Astrocyte of the hippocampus (primary cell): ENCODE measurements at places on chromosomes 7 and 10.

DNA sequence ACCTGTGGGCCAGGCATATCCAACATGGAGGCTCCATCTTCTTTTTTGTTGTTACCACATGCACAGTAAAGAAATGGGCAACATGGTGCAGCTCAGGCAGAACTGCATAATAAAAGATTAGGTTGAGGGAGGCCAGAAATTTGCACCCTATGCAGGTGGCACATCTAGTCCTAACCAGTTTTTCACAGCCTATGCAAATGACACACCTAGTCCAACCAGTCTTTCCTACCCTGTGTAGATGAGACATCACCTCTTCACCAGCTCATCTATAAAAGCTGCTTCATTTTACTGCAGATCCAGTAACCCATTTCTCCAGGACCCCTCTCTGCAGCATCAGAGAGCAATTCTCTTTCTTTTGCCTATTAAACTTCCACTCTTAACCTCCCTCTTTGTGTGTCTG is 411.0 kb upstream of the PCDH15 start:
- DNase-seq = no peak

- DNase-seq = no peak
Measured at GRCh38 chr7:94130716-94131115, 126.6 kb upstream of the BET1 start.

DNA sequence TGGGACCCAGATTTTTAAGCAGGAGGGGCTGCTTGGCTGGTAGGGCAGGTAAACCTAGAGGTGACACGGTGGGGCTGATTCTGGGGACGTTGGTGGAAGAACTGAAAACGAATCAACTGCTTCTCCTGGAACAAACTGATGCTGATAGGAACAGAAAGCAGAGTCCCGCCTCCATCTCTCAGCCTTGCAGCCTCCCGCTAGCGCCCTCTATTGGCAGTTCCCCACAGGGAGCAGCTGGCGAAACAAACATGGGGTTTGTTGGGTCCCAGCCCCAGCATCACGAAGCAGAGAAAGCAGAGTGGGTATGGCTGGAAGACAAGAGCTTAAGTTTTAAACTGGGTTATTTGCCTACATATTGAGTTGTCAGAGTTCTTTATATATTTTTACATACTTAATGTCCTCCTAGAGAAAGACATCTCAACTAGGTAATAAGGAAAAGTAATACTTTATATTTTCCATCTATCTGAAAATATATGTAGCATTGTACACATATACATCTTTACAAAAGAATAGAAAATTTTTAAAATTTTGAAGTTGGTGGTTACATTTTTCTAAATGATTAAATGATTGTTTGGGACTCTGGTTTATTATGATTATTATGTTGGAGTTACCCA is 42.3 kb upstream of the FOXI2 start:
- peak; percentile 2 for DNase-seq

DNA sequence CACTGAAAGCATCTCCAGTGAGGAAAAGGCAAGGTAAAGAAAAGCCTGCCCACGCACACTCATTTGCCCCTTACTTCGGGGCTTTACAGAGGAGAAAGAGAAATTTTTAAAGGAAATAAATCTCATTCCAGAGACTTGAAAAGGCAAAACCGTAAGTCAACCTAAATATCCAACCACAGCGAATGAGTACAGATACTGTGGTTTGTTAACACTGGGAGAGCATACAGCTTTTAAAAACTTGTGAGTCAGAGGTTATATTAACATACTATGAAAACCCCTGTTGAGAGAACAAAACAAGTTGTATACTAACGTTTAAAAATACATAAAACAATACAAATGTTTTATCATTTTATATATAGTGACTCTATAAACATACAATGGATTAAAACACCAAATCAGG is 28.6 kb upstream of the ST7 start:
- DNase-seq = peak; percentile 60

- no peak for DNase-seq
Measured at GRCh38 chr10:49370326-49371100, 25.4 kb downstream of the DRGX start.

- DNase-seq = peak; percentile 32
Measured at GRCh38 chr7:128067983-128068382, 36.7 kb upstream of the LRRC4 start.

- no peak for DNase-seq
Measured at GRCh38 chr7:45080265-45080957, 8.4 kb downstream of the NACAD start.

GRCh38 chr7:33195264-33195663 is 65.9 kb downstream of the BBS9 start:
- peak; percentile 41 for DNase-seq

DNA sequence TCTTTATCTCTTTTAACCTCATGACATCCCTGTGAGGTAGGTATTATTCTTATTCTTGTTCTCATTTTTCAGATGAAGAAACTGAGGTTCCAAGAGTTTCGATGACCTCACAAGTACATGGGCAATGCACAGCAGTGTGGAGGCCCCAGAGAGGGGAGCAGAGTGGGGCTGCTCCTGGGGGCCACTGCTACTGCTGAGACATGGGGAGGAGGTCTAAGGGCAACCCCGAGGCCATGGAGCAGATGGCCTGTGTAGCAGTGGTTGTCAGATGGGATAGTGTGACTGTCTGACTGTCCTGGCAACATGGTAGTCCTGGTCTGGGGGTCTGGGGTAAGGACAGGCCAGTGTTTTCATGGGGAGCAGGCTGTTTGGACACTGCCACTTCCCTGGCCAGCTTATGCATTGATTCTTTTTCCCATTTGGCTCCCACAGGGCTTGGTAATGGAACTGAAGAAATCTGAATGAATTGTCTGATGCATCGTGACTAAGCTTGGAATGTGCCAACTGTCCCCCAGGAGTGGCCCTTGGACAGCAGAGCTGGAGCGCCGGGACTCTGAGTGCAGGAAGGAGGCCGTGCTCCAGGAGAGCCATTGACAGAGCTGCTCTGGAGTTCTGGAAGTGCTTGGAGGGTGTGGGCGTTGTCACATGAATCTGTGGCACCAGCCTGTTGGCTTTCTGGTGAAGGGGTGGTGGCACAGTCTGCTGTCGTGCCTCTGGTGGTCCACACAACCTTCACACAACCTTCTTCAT is 40.9 kb downstream of the ADRA2A start:
- no peak for DNase-seq

DNA sequence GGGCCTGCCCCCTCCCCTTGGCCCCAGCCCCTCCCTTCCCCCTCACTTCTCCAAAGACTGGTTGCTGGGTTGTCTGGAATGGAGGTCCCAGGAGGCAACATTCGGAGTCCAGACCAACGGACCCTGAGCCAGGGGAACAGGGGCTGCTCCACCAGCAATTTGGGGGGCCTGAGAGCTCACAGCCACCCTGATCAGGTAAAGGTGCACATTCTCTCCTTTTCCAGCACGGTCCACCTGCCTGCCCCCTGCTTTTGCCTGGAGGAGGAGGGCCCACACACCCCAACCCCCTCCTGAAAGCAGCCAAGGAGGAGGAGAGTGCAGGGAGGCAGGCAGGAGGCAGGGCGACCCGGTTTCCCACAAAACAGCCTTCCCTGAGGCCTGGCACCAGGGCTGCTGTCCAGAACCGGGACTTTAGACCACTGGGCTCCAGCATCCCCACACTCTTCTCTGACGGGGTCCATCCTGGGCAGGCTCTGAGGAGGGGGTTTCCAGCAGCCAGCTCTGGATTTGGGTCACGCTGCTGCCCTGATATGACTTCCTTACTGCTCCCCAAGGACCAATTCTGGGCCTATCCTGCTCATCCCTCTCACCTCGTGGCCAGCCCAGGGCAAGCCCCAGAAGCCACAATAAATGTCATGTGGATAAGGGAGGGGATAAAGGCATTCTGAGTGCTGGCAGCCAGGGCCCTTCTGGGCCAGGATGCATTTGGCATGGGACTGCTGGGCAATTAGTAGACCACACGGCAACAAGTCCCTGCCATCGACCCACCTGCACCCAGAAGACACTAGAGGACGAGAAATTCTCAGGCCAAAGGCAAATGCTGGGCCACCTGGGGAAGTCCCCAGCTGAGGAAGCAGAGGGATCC is 1.1 kb upstream of the CAMK2B start:
- DNase-seq = no peak

DNA sequence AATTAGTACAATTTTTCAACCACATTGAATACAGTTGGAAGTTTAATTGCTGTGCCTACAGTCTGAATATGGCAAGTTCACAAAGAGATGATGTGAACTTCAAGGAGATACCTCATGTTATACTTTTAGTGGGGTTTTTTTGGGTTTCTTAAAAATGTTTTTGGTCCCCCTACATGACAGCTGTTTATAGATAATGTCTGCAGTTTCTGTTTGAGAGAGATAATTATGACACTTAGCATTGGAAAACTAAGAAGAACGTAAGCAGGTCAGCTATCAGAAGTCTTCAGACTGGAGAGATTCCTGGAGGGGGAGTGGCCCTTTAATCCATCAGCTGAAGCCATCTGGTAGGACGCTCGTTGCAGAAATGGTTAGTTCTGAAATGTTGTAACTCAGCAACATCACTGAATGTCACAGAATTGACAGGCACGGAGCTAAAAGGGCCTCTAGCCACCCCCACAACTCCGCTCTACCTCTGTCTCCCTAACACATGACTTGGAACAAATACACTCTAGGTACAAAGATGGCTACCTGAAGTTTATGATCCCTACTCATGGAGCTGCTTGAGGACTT is 29.0 kb downstream of the TIMM23 start:
- DNase-seq = no peak

DNA sequence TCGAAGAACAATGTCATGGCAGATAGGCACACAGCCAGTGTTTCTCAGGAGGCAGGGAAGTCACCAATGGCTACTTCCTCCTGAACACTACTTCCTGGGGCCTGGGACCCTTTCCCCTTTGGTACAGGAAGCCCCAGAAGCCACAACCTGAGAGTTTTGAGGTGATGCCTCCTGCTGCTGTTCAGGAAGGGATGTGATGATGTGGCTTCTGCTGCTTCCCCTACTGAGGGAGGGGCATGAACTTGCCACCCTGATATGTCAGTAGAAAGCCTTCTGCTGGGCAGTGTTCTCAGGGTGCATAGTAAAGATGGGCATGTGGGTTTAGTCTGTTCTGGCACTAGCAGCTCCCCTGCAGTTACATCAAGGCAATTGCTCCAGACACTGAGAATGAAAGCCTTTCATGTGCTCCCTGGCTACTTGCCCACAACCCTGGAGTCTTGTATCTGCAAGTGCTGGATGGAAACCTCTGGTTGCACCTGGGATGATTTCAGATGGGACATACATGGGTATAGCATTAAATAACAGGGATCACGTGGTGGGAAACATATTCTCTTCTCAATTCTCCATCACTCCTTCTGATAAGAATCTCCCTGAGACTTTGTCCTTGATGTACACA is 69.3 kb downstream of the ADRA2A start:
- DNase-seq = no peak

GRCh38 chr10:114600057-114600456 is 58.0 kb downstream of the ABLIM1 start:
- no peak for DNase-seq

- no peak for DNase-seq
Measured at GRCh38 chr10:114565066-114565465, 93.0 kb downstream of the ABLIM1 start.

- DNase-seq = peak; percentile 79
Measured at GRCh38 chr10:60237977-60238758, 151.5 kb downstream of the ANK3 start.

- no peak for DNase-seq
Measured at GRCh38 chr10:77545585-77545984, 92.0 kb downstream of the KCNMA1 start.

DNA sequence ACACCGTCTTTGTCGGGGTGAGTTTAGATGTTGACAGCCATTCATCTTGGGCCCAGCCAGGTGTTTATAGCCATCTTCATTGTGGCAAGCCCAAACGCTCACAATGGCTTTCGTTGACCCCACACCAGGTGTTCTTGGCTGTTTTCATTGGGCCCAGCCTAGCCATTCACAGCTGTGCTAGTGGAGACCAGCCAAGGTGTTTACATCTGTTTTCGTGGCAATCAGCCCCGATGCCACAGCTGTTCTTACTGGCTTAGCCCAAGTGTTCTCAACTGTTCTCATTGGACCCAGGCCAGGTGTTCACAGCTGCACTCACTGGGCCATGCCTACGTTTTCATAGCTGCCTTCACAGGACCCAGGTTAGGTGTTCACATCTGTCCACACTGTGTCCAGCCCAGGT is 7.7 kb downstream of the FRG2B start:
- no peak for DNase-seq

DNA sequence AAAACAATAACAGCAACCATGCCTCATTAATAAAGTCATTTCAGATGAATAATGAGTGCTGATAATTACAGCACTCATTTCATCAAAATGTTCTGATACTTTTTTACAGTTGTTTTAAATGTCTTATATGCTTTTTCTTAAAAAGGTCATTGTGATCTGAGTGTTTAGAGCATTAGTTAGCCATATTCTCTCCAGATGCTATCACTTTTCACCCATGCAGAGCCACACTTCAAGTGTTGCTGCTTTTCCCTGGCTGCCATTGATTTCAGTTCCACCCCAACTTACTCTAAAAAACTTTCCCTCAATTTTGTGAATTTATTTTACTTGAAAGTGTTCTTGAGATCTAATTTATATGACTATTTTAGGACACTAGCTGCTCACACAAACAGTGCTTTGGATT is 41.8 kb downstream of the NUP205 start:
- no peak for DNase-seq

DNA sequence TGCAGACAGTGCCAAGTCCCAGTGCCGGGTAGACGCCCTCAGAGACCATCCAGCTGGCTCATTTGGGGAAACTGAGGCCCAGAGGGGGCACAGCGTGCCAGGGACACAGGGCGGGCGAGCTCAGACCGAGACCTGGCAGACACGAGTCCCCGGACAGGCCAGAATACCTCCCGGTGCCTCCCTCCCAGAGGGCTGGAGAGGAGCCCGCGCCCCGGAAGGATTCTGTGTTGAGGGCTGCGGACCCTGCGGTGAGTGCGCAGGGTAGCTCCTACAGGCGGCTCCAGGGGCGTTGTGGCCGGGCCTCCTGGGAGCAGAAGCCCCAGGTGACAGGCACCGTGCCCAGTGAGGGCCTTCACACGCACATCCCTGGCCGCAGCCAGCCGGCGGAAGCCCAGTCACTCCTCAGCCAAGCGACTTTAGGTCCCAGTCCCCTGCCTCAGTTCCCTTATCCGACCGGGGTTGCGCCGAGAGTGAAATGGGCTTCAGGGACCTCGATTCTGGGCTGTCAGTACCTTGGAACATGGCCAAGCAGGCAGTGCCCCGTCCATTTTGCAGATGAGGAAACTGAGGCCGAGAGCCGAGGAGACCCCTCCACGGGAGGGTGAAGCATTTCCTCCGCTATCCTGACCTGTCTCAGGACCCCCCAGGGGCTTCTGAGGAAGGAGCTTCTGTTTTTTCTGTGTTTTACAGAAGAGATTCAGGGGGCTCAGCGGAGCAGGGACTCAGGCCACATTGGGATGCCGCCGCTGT is 73.6 kb downstream of the ELFN1 start:
- DNase-seq = no peak

GRCh38 chr10:93915598-93915997 is 21.8 kb downstream of the SLC35G1 start:
- no peak for DNase-seq

DNA sequence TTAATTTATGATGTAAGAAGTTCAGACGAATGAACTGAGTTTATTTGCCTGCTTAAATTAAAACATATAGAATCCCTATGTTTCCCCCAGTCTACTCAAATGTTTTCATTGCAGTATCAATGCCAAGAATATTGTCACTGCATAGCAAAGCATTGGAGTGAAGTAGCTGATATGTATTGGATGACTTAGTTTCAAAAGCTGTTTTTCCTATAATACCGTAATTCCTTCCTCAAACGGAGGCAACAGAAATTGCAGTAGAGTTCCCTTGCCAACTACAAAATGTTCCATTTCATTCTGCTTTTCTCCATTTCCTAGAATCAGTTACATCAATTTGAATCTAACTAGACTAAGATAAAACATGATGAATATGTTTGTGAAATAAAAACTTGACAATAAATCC is 174.1 kb downstream of the CNTNAP2 start:
- DNase-seq = no peak

- DNase-seq = no peak
Measured at GRCh38 chr10:3206511-3207157, 34.1 kb upstream of the PITRM1 start.
